Cardiac septum (tissue), 1 donor: ENCODE measurements at places on chromosomes 2 and 18. TPM values are rescaled to one million over a fixed set of nuclear protein-coding genes. Genes with fewer than 3 reads are reported as not detected.

DNA sequence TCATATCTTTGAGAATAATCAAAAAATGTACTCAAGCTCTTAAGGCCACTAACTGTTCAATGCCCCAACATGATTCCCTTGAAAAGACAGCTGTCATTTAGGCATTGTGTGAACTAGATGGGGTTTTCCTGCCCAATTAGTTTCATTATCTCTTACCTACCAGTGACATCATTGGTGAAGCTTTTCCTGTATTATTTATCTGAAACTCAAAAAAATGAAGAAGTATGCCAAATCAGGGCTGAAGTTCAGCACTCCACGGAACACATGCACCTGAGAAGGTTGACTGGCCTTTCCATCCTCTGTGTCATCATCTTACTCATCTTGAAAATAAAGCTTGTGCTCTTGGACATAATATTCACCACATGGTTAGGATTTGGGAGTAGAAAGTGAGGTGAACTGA, 126.4 kb downstream of the TXNL1 start:
- no peak for DNase-seq

- DNase-seq: no peak
Measured at GRCh38 chr2:200750323-200750910, 61.3 kb upstream of the BZW1 start.

GRCh38 chr2:147577998-147578380, 266.8 kb upstream of the ACVR2A start:
- DNase-seq: no peak

DNA sequence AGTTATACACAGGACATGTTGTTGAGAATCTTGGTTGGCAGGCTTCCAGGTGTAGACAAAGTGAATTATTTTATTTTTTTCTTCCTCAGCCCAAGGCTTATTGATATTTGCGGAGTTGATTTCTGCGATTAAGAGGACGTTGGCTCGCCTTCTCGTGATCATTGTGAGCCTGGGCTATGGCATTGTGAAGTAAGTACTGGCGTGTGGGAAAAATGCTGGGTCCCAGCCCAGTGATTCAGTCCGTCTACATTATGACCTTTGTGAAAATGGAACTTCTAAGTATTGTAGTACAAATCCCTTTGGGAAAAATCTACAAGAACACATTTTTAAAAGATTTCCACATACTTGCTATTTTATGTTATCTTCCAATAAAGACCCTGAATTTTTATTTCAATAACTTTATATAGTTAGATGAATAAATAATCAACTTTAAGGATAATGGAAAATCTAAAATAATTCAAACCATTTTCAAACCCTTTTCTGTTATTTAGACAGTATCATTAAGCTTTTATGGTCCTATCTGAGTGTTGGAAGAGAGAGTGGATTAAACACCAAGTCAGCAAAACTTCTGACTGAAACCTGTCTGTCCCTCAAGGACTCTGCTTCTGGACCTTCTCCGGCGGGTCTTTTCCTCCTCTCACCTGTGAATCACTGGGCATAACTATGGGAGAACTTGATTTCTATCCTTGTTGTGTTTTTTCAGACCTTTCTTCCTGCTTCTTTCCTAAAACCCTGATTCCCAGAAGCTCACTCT, 31.0 kb downstream of the TMEM87B start:
- DNase-seq: no peak

- no peak for DNase-seq
Measured at GRCh38 chr2:72676341-72677025, 149.3 kb downstream of the EXOC6B start.

DNA sequence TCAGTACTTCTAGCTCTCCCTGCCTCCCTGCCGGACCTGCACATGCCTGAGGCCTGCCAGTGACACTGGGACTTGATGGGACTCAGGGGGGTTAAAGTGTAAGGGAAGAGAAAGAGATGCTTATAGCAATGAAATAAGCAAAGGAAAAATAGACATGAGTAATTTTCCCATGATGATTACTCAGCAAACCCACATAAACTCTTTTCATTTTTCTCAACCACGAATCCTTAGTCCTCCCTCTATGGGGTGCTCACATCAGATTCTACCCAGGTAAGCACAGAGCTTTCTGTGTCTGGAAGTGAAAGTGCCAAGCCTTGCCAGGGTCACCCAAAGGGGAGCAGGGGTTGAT, 44.8 kb upstream of the ANKRD62 start:
- DNase-seq: no peak

GRCh38 chr18:4102901-4103300, 352.2 kb downstream of the DLGAP1 start:
- no peak for DNase-seq

- no peak for DNase-seq
Measured at GRCh38 chr2:201932511-201932910, 101.1 kb upstream of the FZD7 start.

DNA sequence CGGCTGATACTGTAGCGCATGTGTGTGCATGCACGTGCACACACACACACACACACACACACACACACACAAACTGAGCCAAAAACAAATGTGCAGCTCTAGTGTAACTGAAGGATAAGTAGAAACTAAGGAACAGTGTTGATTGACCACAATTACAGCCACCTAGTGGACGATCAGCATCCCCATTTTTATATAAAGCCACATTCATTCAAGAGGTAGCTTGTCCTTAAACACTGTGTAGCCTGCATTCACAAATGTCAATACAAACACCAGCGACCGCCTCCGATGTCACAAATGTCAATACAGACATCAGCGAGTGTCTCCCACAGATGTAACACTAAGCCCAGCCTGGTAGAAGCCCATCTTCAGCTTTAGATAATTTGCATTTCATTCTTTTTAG, 167.4 kb downstream of the PTGR3 start:
- no peak for DNase-seq

The REG1B gene
- total RNA-seq: not detected

The CYP27C1 gene
- total RNA-seq: not detected

The SH3BP4 gene
- total RNA-seq: 9.1 TPM

The PTPN4 gene
- 35.7 TPM for total RNA-seq

The MC5R gene
- total RNA-seq: not detected

The DCC gene
- total RNA-seq: not detected
